NCI-H526 (cell line): ENCODE measurements at places on chromosomes 11 and 22.

DNA sequence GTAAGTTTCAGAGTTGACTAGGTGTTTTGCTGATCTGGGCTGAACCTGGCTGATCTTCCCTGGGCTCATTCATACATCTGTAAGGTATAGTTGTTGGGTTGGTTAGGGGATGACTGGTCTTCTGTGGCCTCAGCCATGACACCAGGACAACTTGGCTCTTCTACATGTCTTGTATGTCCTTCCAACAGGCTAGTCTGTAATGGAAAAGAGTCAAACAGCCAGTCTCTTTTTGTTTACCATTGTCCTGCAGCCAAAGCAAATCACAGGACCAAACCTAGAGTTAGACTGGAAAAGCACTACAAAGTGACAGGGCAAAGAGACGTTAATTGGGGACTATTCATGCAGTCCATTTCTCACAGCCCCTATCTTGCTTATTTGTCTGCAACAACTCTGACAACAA is 17.8 kb downstream of the SERPING1 start:
- no peak for DNase-seq

GRCh38 chr11:116859175-116859574 is 21.8 kb upstream of the APOA1 start:
- DNase-seq, result no peak

DNA sequence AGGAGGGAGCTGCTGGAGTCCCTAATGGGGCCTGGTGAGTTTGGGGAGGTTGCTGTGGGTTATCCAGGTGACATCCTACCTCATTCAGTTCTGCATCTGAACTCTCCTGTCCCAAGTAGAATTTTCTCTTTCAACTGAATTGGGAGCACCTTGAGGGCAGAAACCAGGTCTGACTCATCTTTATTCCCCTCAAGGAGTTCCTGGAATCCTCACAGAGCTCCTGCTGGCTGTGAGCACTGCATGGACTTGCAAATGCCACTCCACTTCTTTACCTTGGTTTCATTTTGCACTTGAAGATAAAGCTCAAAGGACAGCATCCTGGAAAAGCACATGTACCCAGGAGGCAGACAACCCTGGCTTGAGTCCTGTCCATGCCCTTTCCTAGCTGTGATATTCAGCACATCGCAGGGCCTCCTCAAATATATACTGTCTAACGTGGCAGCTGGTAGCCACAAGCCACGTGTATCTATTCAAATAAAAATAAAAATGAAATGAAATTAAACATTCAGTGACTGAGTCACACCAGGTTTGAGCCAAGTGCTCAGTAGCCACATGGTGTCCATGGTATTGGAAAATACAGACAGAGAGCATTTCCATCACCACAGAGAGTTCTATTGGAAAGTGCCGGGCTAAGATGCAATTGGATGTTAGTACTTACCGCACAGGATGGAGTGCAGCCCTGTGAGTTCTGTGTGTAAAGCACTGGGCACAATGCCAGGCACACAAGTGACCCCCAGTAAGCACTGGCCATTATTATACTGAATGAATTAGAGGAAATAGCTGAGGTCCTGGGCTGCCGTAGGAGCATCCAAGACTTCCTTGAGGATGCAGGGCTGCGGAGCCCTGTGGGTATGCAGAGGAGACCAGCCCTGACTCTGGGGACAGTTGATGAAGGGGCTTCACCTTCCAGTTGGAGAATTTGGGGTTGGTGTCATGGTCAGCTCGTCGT is 149.0 kb downstream of the PKNOX2 start:
- no peak for DNase-seq

DNA sequence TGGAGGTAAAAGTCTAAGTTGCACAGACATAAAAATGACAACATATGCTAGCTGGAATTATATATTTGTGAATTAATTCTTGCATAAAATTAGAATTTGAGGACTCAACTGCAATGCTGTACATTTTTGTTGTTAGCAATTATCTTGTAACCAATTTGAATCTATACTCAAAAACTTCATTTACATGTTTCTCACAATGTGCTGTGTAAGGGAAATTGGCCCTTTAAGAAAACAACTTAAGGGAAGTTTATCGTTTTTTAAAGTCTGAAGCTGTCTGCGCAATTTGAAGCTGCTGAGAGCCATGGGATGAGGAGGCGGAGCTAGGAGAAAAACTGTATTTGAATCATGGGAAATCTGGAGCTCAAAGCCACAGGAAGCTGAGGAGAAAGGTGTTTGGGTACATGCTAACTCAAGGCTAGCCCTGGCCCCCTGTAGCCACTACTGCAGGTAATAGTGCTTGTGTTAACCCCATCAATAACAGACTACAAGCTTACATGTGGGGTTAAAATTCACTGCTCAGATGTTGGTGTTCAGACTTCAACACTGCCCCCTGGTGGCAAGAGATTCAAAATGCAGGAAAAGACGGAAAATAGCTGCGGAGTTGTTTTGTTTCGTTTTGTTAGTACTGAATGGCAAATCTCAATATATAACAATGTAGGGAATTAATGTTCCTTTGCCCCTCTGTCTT is 126.1 kb downstream of the BRD1 start:
- DNase-seq, result peak; percentile 14

GRCh38 chr11:10529279-10529678 is 11.7 kb downstream of the RNF141 start:
- DNase-seq, result no peak

DNA sequence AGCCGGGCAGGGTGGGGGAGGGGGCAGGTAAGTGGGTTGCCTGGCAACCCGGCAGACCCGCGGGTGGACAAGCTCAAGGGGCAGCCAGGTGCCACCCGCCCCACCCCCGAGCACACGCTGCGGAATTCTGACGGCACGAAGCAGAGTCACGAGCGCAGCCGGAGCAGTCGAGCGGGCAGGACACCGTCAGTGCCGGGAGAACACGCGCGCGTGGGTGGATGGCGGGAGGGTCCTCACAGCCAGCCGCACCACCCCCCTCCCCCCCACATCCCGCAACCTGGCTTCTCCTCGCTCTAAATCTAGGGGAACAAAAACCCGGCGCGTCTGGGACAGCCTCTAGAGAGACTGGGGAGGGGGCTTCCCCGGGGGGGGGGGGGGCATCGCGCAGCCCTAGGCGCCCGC is 133.1 kb upstream of the HSD17B12 start:
- no peak for DNase-seq

GRCh38 chr22:19885841-19886592 is 31.3 kb upstream of the GNB1L start:
- no peak for DNase-seq

DNA sequence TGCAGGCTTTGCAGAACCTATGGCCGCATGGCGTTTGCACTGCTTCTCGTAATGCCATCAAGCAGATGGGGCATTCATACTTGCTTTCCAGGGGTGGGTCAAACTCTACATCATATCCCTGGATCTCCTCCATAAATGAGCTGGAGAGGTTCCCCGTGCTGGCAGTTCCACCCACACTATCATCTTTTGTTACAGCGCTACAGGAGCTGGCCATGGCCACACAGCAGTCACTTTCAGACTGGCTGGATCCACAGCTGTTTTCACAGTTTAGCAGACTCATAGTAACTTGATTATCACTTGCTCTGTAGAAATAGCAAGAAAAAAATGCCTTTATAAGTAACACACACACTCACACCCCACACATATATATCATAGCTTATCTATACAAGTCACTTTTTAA is 8.8 kb downstream of the TRAF6 start:
- DNase-seq, result no peak

DNA sequence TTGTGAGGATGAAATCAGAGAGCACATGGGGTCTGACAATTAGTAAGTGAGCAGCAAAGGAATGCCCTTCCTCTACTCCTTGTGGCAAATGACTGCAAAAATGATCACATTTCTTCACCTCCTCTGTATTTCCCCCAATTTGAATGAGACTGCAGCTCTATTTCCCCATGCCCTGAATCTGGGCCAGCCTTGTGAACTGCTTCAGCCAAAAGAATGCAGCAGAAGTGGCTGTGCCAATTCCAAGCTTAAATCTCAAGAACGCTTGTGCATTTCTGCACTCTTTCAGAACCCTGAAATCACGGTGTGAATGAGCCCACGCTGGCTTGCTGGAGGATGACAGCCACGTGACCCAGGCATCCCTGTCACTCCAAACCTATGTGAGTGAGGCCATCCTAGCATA is 9.9 kb downstream of the SLC43A3 start:
- DNase-seq, result no peak

- no peak for DNase-seq
Measured at GRCh38 chr22:48197189-48197690, 1434.8 kb downstream of the TBC1D22A start.

DNA sequence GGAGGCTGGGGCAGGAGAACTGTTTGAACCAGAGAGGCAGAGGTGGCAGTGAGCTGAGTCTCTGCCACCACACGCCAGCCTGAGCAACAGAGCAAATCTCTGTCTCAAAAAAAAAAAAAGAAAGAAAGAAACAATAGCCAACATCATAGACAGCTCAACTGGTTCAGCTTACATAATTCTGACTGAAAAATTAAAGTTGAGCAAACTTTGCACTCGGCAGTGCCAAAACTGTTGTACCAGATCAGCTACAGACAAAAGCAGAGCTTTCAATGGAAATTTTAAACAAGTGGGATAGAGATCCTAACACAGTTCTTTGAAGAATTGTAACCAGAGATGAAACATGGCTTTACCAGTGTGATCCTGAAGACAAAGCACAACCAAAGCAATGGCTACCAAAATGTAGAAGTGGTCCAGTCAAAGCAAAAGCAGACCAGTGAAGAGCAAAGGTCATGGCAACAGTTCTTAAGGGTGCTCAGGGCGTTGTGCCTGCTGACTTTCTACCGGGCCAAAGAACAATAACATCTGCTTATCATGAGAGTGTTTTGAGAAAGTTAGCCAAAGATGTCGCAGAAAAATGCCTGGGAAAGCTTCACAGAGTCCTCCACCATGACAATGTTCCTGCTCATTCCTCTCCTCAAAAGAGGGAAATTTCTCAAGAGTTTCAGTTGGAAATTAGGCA is 59.3 kb downstream of the TTC28 start:
- DNase-seq, result no peak

GRCh38 chr11:60954421-60954820 is 2.4 kb upstream of the SLC15A3 start:
- no peak for DNase-seq

DNA sequence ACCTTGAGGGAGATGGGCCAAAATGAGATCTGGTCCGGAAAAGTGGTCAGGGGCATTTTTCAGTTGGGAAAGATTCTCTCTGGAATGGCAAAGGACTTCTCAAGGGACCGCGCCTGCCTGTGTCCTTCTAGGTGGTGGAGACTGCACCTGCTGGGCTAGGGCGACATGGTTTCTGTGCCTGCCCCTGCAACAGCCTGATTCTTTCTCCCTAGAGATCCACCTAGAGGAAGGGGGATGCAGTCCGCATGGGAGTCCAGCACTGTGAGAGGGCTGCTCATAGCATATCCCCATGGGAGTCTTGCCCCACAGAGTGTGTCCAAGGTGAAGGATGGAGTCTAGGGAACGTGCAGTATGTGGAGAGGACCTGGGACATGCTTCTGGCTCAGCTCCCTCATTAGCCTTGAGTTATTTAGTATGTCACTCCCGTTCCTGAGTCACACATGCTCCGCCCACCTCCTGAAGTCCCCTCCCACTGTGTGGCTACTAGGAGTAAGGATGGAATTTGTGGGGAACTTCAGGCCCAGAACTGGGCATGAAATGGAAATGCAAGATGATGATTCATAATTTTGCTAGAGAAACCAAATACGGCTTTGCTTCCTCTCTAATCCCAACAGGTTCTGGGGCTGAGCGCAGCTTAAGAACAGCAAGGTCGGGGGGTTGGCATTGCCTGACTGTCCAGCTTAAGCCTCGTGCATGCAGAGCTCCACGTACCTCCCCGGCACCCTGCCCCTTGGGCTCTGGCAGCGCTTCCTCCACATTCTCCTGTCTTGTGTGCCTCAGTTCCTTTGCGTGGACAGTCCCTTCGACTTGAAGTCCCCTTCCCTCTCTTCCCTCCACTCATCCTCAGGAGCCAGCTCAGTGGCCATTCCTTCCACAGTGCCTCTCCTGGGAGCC is 35.0 kb downstream of the GRIK4 start:
- DNase-seq, result peak; percentile 83

DNA sequence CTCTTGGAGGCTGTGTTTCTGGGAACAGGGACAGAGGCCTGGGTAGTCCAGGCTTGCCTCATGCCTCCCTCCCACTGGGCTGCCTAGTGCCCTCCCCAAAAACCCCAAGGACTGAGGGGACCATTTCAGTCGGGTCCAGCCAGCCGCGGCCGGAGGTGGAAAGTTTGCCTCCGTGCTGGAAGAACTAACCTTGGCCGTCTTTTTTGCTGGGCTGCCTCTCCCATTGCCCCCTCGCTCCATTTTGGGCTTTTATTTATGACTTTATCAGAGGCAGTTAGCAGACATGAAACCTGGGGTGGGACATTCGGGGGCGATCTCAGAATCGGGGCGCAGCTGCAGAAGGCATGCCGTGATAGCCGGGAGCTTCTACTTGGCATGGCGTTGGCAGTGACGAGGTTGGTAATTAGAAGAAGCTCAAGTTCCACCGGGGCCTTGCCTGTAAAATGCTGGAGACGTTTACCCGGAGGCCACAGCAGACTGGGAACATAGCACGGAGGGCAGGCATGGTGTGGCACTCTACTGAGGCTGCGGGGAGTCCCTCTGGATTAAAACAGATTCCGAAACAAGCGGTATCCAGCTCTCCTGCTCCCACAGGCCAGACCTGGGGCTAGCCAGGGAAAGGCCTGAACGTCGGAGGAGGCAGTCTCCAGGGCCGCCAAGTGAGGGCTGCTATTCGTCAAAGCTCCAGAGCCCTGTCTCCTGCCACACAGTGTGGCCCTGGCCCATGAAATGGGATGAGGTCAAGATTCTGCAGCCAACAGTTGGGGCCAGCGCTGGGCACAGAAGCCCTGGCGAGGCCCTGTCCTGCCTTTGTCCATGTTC is 76.4 kb upstream of the PPARA start:
- DNase-seq, result no peak

GRCh38 chr11:132804258-132804657 is 728.0 kb downstream of the OPCML start:
- no peak for DNase-seq

DNA sequence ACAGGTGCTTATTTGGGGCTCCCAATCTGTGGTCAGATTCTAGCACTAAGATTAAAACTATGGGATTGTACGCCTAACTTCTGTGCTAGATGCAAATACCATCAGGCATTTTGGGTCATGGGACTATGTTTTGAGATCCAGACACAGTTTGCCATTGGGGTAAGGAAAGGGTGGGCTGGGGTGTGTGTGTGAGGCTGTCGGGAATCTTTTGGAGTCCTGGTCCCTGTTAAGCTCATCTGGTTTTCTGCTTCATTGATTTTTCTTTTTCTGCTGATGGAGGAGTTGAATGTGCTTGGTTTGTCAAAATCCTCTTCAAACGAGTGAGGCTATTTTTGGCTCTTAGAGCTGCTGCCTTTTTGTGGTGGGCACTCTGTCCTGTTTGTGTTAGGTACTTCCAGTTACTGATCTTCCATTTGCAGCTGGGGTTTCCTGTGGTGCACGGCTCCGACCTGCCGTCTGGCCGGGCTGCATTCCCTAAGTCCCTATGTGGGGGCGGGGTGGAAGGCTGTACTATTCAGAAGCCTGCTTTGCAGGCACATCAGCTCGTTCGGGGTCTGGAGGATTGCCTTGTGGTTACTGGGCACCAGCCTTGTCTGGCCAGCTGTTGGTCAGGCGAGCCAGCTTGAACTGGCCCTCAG is 2.9 kb downstream of the BCR start:
- DNase-seq, result peak; percentile 74

GRCh38 chr11:75388386-75389275 is 10.7 kb upstream of the RPS3 start:
- peak; percentile 77 for DNase-seq

GRCh38 chr11:1230121-1230455 is 7.2 kb downstream of the MUC5B start:
- no peak for DNase-seq

- DNase-seq, result no peak
Measured at GRCh38 chr11:57287884-57288283, 36.9 kb downstream of the TNKS1BP1 start.

- DNase-seq, result peak; percentile 86
Measured at GRCh38 chr11:12746593-12747097, 72.4 kb downstream of the TEAD1 start.
